ENCODE measurements at places on chromosomes 6 and 20.

DNA sequence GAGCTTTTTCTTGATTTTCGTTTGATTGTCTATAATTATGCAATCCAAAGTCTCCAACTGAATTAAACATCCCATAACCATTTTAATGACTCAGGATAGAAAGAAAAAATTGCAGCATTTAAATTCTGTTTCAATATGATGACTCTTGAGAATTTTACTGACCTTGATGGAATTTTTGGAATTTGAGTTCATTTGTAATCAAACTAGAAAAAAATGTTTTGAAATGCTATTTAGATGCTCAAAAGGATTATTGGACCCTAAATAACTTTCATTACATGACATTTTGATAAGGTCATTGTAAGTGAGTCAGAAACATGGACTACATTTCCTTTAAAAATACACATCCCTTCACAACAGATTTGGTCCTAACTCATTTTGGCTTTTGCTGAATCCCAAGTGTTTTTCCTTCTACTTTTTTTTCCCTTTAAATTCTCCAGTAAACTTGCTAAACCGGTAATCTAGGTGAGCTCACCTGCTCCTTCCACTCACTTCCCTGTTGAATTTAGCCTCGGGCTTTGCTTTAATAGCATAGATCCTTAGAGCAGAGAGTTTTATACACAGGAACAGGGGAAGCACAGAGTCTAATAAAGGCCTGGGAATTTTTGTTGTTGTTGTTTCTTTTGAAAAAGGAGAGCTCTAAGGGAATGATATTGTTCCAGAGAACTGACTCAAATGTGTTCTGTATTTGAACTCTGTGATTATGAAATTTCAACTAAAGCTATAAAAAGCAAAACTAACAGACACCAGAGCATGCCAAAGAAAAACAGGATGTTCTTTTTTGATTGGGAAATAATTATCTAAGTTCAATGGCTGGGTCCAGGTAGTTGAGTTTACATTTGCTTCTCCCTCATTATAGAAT is 1088.2 kb upstream of the CITED2 start:
- no peak for DNase-seq

GRCh38 chr6:72042088-72042487 is 155.7 kb downstream of the RIMS1 start:
- no peak for DNase-seq

GRCh38 chr6:24891004-24891403 is 44.8 kb downstream of the RIPOR2 start:
- DNase-seq = no peak

DNA sequence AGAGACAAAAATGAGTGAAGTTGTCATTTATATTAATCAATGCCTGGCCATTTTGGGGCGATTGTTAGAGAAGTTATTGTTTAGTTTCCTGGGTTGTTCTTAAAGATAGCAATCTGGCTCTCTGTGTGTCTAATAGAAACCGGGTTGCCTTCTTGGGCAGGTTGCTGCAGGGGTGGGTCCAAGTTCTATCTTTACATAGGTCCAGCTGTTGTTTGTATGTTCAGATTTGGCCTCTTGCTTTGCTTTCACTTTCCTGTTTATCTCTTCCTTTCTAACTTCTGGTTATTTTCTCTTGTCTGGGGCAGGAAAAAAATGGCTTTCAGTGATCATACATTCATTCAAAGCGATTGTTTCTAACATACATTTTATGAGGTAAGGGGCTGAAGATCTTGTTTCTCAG is 128.4 kb upstream of the NOX3 start:
- no peak for DNase-seq

DNA sequence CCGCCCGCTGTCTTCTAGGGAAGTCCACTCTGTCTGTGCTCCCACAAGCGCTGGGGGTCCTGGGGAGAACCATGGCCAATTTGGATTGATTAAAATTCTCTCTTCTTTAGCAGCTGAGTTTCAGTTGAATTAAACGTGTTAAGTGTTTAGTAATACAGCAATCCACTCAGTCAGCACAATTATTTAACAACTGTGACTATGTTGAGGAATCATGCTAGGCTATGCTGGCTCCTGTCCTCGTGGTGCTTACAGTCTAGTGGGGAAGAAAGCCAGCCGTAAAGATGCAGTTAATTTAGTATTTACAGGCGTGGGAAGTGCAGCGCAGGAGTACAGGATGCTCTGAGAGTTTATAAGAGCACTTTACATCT is 88.9 kb upstream of the FOXP4 start:
- no peak for DNase-seq

DNA sequence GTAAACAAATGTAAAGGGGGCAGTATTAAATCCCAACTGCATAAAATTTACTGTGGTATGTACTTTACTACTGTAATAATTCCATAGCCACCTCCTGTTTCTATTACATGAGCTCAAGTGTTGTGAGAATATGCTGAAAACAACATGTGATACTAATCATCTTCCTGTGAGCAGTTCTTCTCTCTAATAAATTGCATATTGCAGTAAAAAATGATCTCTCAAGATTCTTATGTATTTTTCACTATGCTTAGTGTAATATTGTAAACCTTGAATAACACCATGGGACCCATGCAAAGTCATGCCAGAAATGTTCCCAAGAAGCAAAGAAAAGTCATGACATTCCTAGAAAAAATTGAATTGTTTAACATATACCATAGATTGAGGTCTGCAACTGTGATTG is 133.0 kb upstream of the ATXN1 start:
- DNase-seq = no peak

- DNase-seq = no peak
Observed at GRCh38 chr20:34544109-34544796, 14.3 kb upstream of the MAP1LC3A start.

GRCh38 chr20:35598899-35599775 is 16.5 kb upstream of the SPAG4 start:
- DNase-seq = no peak

- no peak for DNase-seq
Observed at GRCh38 chr6:43812850-43813578, 43.0 kb downstream of the VEGFA start.

GRCh38 chr6:130240232-130240631 is 17.5 kb upstream of the SAMD3 start:
- no peak for DNase-seq

DNA sequence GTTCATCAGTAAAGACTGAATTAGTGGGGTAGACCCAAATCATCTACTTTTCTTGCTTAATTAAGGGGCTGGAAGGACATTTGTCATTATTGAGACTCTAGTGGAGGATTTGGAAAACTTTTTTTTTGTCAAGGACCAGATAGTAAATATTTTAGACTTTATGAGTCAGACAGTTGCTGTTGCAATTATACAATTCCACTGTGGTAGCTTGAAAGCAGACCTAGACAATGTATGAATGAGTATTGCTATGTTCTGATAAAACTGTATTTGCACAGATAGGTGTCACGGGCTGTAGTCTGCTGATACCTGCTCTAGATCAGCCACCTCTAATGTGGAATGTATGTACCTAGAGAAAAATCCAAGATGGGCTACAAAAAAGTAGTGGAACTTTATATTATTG is 175.0 kb downstream of the CARMIL1 start:
- DNase-seq = no peak

DNA sequence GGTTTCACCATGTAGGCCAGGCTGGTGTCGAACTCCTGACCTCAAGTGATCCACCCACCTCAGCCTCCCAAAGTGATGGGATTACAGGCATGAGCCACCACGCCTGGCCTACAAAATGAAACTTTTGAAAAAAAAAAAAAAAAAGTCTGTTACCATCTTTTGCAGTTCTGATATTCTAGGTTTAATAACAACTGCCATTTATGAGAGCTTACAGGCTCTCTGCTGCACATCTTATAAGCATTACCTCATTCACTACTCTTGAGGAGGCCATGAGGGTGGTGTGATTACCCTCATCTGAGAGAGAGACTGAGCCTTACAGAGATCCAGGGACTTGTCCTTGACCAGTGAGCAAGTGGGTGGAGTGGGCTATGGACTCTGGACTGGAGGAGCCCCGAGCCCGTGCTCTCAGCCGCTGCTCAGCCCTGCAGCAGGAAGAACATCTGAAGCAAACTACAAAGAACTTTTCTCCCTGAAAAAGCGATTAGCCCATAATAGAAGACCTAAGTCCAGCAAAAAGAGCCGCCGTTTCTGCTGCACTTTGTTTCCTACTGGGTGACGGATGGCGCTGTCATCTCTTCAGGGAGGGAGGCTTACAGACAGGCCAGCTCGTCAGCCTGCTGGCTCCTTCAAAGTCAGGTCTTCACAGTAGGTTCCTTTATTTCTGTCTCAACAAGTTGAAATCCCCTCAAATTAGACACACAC is 119.8 kb upstream of the AKAP12 start:
- no peak for DNase-seq

GRCh38 chr6:83696674-83697073 is 12.2 kb downstream of the SNAP91 start:
- DNase-seq = no peak

DNA sequence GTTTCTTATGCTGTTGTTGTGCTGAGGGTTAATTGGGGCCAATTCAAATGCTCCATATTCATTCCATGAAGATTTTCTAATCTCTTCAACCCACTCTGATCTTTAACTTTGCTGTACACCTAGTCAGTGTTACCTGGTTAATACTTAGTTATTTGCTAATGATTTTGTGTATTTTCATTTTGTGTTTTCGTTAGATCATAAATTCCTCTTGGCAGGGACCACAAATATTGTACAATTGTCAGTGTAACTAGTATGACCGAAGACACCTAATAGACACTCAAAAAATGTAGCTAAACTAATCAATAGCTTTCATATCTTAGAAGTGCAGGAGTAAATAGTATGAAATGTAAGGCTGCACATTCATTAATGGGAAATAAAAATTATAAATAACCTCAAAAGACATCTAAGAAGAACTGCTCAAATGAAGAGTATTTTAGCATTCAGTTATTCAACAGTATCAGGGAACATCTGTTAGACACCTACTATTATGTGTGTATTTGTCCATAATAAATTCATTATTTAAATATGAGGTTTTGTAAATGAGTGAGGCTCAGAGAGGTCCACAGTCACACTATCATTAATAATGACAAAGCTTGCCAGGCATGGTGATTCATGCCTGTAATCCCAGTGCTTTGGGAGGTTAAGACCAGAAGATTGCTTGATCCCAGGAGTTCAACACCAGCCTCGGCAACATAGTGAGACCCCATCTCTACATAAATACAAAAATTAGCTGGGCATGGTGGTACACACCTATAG is 13.4 kb upstream of the HSF2 start:
- no peak for DNase-seq

GRCh38 chr6:106495014-106495413 is 134.3 kb downstream of the RTN4IP1 start:
- no peak for DNase-seq

DNA sequence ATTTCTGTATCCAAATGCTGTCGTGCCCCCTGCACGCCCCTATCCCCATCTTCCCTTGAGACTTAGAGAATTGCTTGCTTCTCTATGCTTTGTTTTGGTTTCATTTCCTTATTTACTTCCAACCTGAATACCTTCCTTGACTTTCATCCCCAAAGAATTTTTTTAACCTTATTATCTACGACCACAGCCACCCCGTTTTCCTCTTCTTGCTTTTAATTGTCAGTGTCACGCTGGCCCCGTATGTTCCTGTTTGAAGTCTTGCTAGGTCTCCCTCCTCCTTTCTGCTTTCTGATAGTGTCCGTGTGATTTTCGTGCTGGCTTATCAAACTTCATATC is 40.1 kb downstream of the RNF217 start:
- DNase-seq = no peak

GRCh38 chr6:170554796-170555137 is 598 bp downstream of the TBP start:
- DNase-seq = no peak

GRCh38 chr6:30875244-30876038 is 8.9 kb upstream of the DDR1 start:
- no peak for DNase-seq

DNA sequence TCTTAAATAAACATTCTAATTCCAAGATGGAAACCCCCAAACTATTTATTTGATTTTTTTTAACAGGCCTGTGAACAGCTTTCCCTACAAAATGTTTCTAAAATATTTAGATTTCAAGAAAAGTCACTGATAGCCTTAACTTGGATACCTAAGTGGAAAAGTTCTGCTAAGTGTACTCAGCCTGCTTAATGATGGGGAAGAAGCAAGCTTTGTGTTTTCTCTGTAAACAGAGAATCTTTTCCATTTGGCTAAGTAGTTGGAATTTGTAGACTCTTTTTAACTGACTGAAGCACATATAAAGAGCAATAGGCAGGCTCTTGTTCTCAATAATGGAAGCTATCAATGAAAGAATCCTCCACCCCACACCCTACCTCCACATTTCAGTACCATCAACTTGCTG is 108.2 kb downstream of the KIF6 start:
- DNase-seq = no peak

DNA sequence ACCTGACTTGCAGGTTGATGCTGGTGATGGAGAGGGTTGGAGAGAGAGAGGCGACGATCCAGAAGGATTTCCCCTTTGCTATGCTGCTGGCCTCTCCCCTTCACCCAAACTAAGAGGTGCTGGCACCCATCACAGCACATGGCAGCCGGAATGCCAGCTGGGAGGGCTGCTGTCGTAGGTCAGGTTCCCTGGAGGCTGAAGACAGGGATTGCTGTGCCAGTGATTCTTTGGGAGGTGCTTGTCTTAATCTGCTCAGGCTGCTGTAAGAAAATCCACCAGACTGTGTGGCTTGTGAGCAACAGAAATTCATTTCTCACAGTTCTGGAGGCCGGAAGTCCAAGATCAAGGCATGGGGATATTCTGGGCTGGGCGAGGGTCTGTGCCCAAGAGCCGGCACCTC is 4.4 kb upstream of the ARFGAP1 start:
- no peak for DNase-seq

DNA sequence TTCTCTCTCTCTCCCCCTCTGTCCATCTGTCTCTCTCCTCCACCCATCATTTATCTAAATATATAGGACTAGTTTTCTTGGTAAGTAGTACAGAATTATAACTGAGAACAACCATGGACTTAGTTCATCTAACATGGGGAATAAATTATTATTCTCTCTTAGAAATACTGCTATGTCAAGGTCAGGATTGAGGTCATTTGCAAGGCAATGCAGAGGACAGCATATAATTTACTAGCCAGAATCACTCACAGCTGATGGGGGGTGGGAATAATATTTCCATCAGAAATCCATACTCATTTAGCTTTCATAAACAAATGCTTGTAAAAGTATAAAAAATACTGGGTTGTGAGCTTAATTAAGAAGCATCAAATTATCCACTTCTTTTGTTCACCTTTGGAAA is 553.9 kb upstream of the POU3F2 start:
- DNase-seq = no peak

GRCh38 chr6:130643361-130643760 is 183.8 kb upstream of the SMLR1 start:
- no peak for DNase-seq

- no peak for DNase-seq
Observed at GRCh38 chr6:14889188-14889587, 356.7 kb upstream of the JARID2 start.

DNA sequence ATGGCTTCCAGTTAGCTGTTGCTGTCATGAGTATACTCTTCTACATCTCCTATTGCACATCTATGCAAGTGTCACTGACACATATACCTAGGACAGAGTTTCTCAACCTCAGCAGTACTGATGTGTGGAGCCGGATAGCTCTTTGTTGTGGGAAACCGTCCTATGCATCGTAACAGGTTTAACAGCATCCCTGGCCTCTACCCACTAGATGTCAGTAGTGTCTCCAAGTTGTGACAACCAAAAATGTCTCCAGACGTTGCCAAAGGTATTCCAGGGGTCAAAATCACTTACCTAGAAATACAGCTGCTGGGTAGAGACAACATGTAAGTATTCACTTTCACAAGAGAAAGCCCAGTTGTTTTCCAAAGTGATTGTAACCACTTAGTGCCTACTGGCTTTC is 637.6 kb downstream of the RNF144B start:
- DNase-seq = peak; percentile 6

- DNase-seq = no peak
Observed at GRCh38 chr20:23268792-23269354, 81.7 kb upstream of the NXT1 start.

GRCh38 chr6:169567819-169568218 is 134.0 kb downstream of the WDR27 start:
- DNase-seq = no peak
